ENCODE measurements at places on chromosomes 12 and 14.

DNA sequence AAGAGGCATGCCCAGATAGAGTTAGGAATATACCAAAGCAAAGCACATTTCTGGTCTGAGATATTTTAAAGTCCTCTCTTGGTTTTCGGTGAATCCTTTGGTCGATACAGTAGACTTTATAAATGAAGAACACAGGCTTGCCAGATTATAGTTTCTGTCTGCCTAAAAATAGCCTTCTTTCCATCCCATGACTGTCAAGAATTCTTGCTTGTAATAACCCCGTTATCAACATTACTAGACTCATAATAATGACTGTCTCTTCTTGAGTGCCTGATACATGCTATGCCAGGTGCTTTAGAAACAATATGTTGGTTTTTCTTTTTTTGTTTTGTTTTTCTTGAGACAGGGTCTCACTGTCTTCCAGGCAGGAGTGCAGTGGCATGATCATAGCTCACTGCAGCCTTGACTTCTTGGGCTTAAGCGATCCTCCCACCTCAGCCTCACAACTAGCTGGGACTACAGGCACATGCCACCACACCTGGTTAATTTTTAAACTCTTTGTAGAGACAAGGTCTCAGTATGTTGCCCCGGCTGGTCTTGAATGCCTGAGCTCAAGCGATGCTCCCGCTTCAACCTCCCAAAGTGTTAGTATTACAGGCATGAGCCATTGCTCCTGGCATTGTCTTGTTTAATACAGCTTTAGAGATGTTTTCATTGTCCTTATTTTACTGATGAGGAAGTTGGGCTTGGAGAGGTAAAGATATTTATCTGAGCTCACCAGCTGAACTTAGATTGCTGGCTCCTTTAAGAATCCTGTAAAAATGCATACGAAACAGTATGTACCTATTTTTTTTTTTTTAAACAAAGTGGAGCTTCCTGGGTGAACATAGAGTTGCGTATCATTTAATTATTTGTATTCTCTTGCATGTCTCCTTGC lies 30.4 kb downstream of the CHST11 start:
- DNase-seq: no peak

- no peak for DNase-seq
These were observed 350.0 kb downstream of the GALC start for GRCh38 chr14:87643005-87643404.

- no peak for DNase-seq
These were observed 40.7 kb downstream of the GPR135 start for GRCh38 chr14:59424341-59425071.

- DNase-seq: no peak
These were observed 22.5 kb upstream of the PTGDR start for GRCh38 chr14:52244997-52245396.

DNA sequence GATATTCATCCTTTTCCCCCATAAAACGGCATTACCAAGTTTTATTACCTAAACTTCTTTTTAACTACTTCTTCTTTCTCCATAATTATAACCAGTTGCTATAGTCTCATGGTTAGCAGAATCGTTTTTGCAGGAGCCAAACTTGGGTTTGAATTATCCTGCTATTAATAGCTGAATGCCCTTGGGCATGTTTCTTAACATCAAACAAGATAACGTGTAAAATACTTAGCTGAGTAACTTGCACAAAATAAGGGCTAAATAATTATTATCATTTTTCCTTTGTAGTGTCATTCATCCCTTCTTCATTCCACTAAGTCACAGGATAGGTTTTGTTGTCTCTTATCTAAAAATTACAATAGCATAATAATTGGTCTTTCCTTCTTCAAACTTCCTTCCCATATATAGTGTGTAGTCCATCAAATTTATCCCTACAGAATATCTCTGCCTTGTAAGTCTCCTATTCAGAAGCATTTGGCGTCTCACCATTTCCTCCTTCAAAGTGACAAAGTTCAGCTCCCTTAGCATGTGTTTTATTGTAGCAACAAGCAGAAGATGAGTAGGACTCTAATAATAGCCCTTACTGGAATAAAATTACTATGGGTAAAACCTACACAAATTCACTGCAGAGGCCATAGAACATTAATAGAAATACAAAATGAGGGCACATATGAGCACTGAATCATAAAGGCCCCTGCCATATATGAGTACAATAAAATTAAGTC lies 63.8 kb downstream of the FAR2 start:
- DNase-seq: no peak
